Hepatic stellate cell (primary cell): ENCODE measurements at places on chromosomes 12 and 14.

- no peak for DNase-seq
Observed at GRCh38 chr12:104568935-104569334, 112.2 kb downstream of the CHST11 start.

DNA sequence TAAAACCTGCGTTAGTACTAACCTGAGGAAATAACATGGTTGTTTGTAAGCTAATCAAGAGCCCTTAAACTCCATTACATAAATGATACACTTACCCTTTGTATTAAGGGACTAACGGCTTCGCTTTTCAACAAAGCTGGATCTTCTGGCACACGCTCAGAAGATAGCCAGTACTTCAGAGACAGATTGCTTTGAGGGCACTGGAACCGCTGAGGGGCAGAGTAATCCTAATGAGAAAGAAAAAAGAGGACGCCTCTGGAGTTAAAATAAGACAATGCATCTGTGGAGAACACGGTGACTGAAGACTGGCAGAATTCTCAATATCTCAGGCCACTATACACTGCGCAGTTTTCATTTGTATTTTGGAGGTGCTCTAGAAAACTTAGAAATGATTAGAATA is 1.5 kb upstream of the KTN1 start:
- no peak for DNase-seq

DNA sequence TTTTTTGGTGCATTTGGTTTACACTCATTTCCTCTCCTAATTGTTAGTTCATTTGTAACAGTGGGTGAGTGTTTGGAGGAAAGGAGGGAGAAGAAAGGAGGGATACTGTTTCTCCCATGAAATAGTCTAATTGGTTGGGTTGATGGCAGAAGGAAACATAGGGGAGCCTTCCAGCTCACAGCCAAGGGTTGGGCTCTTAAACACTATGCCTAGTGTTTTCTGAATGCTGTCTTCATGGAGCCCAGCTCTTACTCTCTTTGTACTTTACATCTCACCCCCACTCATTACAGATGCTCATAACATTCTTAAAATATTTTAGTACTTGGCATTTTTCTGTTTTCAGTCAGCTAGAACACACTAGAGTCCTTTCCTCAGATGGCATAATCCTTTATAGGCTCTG is 38.2 kb downstream of the BAZ2A start:
- no peak for DNase-seq

DNA sequence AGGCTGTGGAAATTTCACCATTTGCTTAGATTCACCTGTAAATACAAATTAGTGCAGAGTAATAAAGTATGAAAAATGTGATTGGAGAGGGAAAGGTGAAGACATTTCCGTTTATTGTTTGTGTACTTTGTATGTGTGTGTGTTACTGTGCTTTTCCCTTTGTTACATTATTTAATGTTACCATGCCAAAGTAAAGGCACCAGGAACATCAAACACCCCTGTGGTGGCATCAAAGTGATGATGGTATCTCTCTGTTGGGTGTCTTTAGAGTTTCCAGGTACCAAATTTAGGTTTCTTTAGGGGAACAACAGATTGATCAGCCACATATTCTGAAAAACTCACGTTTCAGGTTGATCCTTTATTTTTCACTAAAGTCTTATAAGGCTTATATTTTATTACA is 189.0 kb upstream of the FBXO33 start:
- DNase-seq: no peak

GRCh38 chr12:3603576-3603975 is 112.6 kb downstream of the PRMT8 start:
- DNase-seq: no peak

GRCh38 chr14:68941820-68942219 is 37.3 kb downstream of the ACTN1 start:
- DNase-seq: peak; percentile 91

- peak; percentile 27 for DNase-seq
Observed at GRCh38 chr12:70645494-70646317, 8.5 kb upstream of the PTPRB start.
